Neural crest cell (in vitro differentiated cells): ENCODE measurements at places on chromosomes 2 and 18.

DNA sequence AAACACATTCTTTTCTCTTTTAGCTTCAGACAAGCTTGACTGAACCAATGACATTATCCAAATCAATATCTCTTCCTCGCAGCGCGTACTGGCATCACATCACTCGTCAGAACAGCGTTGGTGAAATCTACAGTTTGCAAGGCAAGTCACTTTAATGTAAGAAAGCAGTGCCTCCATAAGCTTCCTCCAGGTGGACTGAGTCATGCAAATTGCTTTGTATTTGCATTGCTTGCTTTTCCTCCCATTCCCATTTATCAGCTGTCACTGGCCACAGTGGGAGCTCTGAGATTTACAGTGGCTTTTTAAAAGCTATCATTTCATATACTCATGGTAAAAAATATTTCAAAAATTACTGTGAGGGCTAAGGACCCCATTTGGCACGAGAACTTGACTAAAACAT is 189.9 kb downstream of the CD226 start:
- H3K4me1 ChIP-seq = peaks cover 20% of the 10 kb centered on the region
- no peak overlapping the region for H3K27ac ChIP-seq
- H3K36me3 ChIP-seq = peaks cover 5% of the 10 kb centered on the region
- no peak for DNase-seq
- H3K27me3 ChIP-seq = no peaks in the 10 kb centered on the region

DNA sequence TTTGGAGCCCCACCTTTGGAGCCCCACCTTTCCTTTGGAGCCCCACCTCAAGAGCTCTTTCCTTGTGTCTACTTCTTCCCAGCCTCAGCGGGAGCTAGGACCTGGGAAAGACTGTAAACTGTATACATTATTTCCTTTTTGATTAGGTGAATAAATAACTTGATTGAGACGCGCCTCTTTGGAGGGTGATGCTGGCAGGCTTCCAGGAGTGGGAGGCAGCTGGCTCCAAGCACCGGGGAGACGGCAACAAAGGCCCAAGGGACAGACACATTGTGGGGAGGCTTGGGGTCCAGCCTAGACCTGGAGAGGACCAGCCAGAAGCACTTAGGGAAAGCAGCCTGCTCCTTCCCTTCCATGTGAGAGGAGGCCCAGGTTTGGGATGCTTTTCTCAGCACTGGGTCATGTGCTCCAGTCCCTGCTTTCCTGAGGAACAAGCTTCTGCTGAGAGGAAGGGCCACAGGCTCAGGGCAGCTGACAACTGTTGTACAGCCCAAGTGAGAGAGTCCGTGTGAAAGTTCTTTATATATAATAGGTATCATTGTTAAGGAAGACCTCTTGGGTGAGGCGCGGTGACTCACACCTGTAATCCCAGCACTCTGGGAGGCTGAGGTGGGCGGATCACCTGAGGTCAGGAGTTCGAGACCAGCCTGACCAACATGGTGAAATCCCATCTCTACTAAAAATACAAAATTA is 297.2 kb upstream of the SLC14A2 start:
- peaks cover 12% of the 10 kb centered on the region for H3K4me1 ChIP-seq
- no peak overlapping the region for H3K27ac ChIP-seq
- no peak overlapping the region for H3K4me3 ChIP-seq
- H3K36me3 ChIP-seq = no peaks in the 10 kb centered on the region

DNA sequence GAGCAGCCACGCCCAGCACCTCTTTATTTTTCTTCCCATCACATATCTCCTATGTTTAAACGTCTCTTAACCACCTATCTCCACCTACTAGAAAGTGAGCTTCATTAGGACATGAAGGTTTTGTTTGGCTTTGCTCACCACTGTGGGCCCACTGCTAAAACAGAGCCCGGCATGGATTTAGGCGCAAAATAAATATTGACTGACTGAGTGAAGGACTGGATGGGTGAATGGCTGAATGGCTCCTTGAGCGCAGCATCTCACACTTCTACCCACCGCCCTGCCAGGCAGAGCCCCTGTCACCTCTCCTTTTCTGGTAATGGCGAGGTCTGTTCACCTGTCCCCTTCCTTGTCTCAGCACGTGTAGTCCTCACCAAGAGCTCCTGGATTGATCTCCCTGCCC is 10.1 kb downstream of the CAPG start:
- H3K4me1 ChIP-seq = no peaks in the 10 kb centered on the region
- no peaks in the 10 kb centered on the region for H3K27me3 ChIP-seq
- peaks cover 3% of the 10 kb centered on the region for H3K36me3 ChIP-seq
- no peak for DNase-seq
- no peak overlapping the region for H3K27ac ChIP-seq

DNA sequence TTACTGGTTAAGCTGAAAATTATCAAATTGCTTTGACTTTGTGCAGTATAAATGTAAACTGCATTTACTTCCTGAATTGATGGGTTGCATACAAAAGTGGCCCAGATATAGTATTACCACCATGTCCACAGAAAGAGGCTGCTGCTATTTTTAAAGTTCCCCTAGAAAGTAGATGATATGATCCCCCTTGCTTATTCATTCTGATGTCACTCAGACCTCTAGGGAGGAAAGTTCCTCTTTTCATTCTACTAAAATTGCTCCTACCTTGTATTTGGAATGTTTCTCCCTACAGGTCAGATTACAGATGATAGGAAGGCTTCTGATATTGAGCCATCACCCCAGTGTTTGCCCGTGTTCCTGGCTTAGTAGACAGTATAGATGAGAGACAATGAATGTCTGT is 247.6 kb upstream of the TNP1 start:
- H3K4me1 ChIP-seq = peaks cover 8% of the 10 kb centered on the region
- H3K27ac ChIP-seq = no peak overlapping the region
- H3K4me3 ChIP-seq = no peak overlapping the region
- no peaks in the 10 kb centered on the region for H3K27me3 ChIP-seq
- H3K36me3 ChIP-seq = no peaks in the 10 kb centered on the region
- DNase-seq = no peak

- no peaks in the 10 kb centered on the region for H3K36me3 ChIP-seq
- DNase-seq = no peak
- H3K27ac ChIP-seq = no peak overlapping the region
- H3K27me3 ChIP-seq = no peaks in the 10 kb centered on the region
- H3K4me1 ChIP-seq = peaks cover 16% of the 10 kb centered on the region
- no peak overlapping the region for H3K4me3 ChIP-seq
These were observed 154.2 kb downstream of the TGIF1 start for GRCh38 chr18:3604235-3604497.
